ENCODE measurements at places on chromosomes 1 and 21.

DNA sequence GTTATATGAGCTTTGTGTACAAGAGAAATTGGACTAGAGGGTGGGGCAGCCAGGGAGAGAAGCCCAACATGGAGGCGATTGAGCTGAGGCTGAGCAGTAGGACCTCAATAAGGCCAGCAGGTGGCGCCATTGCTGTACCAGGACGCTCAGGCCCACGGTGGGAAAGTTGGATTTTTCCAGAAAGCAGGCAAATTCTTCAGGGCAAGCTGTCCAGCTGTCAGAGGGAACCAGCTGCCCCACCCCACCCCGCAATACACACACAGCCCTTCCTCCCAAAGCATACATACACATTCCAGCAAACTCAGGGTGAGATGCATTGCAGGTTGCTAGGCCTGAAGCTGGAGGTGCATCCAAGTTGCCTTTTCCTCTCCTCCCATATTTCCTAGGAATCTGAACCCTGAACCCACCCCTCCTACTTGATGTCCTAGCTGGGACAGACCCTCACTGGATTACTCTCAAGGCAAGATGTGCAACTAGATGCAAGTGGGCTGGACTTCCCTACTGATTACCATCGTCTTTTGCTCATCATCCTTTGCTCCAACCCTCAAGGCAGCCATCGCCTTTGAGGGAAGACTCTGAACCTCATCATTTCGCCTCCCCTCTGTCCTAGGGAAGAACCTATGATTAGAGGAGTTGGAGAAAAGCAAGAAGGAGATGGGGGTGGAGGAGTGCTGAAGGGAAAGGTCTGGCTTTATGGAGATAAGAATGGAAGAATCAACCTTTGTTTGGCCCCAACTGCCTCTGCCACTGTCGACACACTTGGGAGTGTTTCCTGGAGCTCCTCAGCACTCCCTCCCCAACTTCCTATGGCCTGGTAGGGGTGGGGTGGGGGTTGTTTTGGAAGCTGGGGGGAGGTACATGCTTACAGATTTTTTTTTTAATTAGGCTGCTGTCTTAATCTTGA, 25.5 kb downstream of the CD34 start:
- DNase-seq = peak; percentile 51

- DNase-seq = no peak
These were observed 666 bp downstream of the CSF3R start for GRCh38 chr1:36481771-36482723.

DNA sequence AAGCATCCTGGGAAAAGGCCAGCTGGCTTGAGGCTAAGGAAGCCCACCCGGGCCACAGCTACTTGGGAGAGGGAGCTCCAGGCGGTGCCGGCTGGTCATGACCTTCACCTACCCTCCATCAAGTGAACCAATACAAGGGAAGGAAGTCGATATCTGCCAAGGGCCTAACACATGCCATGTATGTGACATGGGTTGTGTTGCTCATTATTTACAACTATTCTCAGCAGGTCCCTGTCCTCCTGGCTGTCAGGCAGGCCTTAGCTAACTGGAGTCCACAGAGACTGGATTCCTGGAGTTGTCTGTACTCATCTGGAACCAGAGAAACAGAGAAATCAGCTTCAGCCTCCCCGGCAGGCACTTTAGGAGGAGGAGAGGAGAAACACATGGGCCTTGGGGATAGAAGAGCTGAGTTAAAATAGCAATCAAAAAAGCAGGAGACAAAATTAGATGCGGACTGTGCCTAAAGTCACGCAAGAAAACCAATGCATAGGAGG, 15.7 kb downstream of the TCEA3 start:
- DNase-seq = no peak

DNA sequence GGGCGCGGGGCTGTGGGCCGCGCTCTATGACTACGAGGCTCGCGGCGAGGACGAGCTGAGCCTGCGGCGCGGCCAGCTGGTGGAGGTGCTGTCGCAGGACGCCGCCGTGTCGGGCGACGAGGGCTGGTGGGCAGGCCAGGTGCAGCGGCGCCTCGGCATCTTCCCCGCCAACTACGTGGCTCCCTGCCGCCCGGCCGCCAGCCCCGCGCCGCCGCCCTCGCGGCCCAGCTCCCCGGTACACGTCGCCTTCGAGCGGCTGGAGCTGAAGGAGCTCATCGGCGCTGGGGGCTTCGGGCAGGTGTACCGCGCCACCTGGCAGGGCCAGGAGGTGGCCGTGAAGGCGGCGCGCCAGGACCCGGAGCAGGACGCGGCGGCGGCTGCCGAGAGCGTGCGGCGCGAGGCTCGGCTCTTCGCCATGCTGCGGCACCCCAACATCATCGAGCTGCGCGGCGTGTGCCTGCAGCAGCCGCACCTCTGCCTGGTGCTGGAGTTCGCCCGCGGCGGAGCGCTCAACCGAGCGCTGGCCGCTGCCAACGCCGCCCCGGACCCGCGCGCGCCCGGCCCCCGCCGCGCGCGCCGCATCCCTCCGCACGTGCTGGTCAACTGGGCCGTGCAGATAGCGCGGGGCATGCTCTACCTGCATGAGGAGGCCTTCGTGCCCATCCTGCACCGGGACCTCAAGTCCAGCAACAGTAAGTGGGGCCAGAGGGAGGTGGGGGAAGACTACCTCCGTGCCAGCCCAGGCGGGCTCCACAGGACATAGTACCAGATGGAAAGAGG, 808 bp downstream of the MAP3K21 start:
- peak; percentile 47 for DNase-seq

- DNase-seq = no peak
These were observed 395.1 kb upstream of the VAMP3 start for GRCh38 chr1:7375781-7376660.

- DNase-seq = no peak
These were observed at the start of gene FAM3B for GRCh38 chr21:41316200-41317062. Gene FAM3B, plus strand, starts transcription at chr21:41316801. Its CDS starts 79 bp downstream, at chr21:41316880.

GRCh38 chr1:200625381-200625824, 4.9 kb upstream of the KIF14 start:
- no peak for DNase-seq

- no peak for DNase-seq
These were observed 18.1 kb upstream of the ENAH start for GRCh38 chr1:225670806-225671733.

DNA sequence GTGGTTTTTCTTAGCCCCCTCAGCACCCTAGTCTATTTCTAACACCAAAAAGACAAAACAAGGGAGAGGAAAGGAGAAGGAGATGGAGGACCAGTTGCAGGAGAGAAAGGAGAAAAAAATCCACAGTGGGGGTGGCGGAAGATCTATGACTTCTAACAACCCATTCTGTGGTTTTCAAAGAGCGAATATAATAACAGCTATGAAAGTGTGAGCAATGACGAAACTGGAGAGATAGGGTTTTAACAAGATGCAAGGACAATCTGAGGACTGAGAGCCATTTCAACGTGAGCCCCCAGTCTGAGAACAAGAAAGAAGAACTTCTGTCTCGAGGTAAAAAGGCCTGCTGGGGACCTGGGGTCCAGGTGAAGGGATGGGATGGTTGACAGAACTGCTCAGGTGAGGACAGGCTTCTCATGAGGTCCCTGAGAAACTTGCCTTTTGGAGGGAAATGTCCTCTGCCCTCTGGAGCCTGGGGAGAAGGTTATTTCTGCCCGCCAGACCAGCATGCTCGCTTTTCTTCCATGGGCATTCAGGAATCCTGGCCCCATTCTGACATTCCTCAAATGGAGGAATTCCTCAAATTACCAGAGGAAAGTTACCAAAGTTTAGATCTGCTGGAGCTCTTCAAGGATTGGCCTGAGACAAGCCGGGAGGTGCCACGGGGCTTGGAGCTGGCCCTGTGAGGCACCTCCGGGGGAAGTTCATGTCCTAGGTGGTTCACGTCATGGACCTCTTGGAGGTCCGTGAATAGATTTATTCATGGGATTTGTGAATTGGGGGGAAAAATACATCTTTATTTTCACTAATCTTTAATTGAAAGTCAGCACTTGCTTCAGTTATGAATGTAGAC, at the start of gene CD160:
Gene CD160 (plus strand): TSS at position 270 of the 850 bp plus-strand sequence. CDS start 8,829 bp downstream, outside the sequence.
- no peak for DNase-seq

GRCh38 chr21:33899199-33899598, 16.4 kb downstream of the ATP5PO start:
- DNase-seq = no peak

DNA sequence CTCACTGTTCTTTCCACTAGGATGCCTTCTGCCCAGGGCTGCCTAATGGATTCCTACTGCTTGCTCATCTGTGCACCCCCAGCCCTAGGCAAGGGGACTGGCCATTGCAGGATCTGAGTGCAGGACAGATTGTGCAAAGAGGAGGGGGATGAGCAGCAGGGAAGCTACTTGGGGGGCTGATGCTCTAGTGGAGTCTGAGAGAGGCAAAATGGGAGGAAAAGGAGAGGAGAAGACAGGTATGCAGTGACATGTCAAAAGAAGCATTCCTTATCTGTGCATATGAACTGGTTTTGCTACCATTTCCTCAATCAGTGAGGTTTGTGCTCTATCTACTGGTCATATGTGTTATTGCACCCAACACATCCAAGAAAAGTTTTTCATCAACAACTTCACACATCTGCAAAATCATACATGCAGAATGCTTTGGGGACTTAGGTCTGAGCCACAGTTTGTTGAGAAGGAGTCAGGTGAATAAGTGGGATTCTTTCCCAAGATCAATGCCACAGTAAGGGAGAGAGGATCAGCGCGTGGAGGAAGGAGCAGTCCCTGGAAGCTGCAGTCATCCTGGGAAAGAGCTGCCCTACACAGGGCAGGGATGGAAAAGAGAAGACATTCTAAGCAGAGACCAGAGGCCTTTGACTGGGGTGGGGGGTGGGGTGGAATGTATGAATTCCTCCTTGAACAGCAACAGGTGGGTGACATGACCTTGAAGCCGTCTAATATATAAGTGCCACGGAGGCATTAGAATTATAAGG, 14.4 kb downstream of the SLC5A9 start:
- no peak for DNase-seq

Measured in activated B cell treated with CpG ODN at 0.5 μM for 24 hours (primary cell).